ENCODE measurements at places on chromosomes 3 and 15. TPM values are rescaled to one million over a fixed set of nuclear protein-coding genes. Genes with fewer than 3 reads are reported as not detected.

GRCh38 chr3:23576379-23576959 lies 229.3 kb upstream of the UBE2E1 start:
- no peak for DNase-seq

DNA sequence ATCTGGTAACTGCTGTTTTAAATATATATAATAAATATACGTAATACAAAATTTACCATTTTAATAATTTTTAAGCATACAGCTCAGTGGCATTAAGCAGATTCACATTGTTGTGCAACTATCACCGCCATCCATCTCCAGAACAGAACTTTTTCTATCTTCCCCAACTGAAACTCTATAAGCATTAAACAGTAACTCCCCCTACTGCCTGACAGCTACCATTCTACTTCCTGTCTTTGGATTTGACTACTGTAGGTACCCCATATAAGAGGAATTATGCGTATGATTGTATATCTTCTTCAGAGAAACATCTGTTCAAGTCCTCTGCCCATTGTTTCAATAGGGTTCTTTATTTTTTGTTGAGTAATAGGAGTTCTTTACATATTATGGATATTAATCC lies 36.8 kb downstream of the EID1 start:
- DNase-seq, result no peak

DNA sequence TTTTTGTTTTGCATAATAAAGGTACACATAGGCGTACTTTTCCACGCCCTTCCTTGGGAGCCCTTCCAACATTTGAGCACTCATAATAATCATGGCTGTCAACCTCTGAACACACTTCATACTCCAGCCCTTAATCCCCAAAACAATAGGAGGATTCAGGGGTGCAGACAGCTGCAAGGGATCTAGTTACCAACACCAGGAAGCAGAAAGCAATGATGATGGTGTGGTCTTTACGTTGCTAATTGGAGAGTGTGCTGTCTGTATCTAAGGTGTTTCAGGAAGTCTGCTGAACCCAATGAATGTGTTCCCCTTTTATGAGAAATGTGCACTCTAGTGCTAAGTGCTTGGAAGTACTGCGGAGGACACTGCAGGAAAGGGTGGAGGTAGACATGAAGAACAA lies 60.3 kb upstream of the PDZRN3 start:
- DNase-seq, result no peak

DNA sequence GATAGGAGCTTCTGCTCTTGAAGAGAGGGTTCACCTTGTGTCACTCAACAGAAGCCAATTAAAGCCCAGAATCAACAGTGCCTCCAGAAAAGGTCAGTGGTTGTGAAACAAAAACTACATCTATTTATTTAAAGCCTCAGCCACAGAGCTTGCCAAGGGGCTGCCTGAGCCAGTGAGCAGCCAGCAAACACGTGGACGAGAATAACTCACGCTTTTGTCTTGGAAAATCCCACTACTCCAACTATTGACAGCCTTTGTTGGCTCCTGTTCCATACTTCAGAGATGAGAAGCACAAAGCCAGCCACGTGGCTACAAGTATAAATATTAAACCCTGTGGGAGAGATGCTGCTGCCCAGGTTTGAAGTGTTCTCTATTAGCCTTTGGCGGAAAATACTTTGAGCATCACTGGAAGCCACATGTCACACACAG lies 10.3 kb downstream of the GPR156 start:
- no peak for DNase-seq

- DNase-seq, result no peak
These were observed 27.1 kb downstream of the RPSA start for GRCh38 chr3:39433642-39434041.

GRCh38 chr15:27833974-27834373 lies 265.1 kb downstream of the OCA2 start:
- no peak for DNase-seq

DNA sequence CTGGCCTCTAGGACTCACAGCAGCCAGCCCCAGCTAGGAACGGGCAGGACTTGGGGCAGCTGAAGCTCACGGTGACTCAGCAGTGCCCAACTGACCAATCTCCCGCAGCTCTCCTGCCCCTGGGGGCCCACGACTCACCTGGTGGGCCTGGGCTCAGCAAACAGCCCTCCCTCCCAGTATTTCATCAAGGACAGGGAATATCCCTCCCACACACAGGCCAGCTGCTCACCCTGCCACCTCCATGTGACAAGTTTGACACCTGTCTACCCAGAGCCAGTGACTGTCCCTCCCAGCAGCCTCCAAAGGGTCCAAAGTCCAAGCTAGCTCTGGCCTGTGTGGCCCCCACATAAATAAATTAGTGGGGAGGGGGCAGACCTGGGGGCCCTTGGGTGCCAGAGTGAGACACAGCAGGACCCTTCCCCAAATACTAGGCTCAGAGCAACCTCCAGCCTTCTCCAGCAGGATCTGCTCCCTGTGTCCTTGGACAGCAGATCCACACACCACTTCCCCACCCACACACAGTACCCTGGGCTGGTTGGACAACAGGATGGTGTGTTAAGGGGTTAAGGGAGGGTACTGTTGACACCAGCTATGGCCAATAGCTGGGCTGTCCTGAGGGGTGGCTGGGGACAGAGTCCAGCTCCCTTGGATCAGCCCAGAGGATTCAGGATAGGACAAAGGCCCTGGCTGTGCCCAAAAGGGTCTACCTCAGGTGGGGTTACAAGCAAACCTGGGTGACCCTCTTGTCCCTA lies 4.3 kb downstream of the GNAT1 start:
- no peak for DNase-seq

GRCh38 chr15:75455982-75456531 lies 4.6 kb upstream of the SIN3A start:
- no peak for DNase-seq

DNA sequence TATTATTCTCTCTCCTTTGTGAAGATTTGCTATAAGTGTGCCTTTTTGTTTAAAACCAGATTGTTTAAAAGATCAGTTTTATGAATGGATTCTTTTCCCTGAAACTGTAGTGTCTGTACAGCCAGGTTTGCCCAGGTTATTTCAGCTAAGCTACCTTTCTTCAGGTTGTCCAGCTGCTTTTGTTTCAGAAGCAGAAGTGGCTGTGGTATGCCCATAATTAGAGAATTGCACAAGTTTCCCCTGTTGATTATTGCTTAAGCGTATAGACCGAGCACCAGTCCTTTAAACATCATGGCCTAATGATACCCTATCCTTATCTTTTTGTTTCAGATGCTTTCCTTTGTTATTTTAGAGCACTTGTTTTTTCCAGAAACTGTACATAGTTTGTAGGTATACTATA lies 10.2 kb downstream of the ASB7 start:
- DNase-seq, result no peak

GRCh38 chr3:36210840-36211651 lies 169.3 kb upstream of the STAC start:
- DNase-seq, result no peak

DNA sequence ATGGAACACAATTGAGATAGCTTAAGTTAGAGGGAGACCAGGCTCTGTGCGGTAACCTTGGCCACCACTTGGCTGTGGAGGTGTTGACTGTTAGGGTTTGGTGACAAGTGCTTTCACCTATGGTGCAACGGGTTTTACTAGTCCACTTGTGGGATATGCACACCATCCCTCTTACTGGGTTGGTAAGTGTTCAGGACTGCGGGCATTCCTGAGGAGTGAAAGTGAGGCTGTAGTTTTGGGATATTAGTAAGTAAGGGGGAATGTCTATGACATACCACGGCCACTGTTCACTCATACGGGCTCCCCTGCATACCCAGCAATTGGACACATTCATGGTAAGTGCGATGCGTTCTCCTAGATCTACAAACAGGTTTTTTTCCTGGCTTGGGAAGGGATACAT lies 8.0 kb upstream of the RAD54L2 start:
- DNase-seq, result no peak

- DNase-seq, result no peak
These were observed 42.4 kb downstream of the TNIK start for GRCh38 chr3:171417813-171418212.

DNA sequence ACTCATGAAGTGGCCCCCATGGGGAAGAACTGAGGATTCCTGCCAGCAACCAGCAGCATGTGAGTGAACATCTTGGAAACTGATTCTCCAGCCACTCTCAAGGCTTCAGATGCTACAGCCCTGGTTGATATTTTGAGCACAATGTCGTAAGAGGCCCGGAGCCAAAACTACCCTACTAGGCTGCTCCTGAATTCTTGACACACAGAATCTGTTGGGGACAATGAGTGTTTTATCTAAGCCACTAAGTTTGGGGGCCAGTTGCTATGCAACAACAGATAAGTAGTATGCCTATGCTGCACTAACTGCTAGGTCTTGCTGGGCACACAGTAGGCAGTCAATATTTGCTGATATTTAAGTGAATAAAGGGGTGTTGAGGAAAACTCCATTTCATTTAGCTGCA lies 89.9 kb upstream of the CHL1 start:
- DNase-seq, result no peak

IQCF2 gene
- not detected for total RNA-seq

IQSEC1 gene
- total RNA-seq, result 51.5 TPM

HRG gene
- total RNA-seq, result not detected

ZNF501 gene
- total RNA-seq, result 4.3 TPM

LIPC gene
- 0.30 TPM for total RNA-seq

Measured in ovary (tissue), 10 donors.